NCI-H2029 treated with DMSO at 0.1 percent for 48 hours (cell line): ENCODE measurements at places on chromosomes 4 and X.
A peak's percentile ranks its signal among the peaks of the same experiment; 100 is the strongest.

DNA sequence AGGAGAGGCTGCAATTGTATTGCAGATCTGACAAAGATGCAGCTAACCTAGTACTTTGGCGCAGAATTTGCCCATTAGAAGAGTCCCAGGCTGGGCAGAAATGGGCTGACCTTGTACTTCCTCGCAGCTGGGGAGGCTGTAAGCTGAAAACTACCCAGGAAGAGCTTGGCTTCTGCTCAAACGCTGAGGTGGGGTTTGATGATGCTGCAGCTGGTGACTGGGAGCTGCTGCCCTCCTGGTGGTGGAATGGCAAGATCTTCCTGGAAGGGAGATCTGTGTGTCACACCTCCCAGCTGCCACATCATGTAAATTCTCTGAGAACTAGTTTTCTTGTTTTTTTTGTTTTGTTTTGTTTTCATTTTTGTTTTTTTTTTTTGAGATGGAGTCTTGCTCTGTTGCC is 17.4 kb downstream of the CCNG2 start:
- DNase-seq = no peak

DNA sequence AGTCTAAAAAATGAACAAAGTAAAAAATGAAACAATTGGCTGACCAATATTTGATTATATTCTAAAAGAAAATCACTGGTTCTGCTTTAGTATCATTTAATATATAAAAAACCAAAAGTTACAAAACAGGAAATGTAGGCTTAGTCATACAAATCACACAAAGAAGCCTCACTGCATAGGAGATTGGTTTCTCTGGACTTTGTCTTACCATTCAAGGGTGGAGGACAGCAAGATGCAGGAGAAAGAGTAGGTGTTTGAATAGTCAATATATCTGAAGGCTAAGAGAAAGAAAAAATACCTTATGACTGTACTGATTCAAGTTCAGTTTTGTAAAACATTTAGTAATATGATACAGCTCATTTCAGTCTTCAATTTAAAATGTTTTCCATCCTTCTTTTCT is 28.6 kb upstream of the TAF9B start:
- DNase-seq = no peak

- no peak for DNase-seq
Measured at GRCh38 chrX:154720067-154720466, 30.8 kb downstream of the GAB3 start.

DNA sequence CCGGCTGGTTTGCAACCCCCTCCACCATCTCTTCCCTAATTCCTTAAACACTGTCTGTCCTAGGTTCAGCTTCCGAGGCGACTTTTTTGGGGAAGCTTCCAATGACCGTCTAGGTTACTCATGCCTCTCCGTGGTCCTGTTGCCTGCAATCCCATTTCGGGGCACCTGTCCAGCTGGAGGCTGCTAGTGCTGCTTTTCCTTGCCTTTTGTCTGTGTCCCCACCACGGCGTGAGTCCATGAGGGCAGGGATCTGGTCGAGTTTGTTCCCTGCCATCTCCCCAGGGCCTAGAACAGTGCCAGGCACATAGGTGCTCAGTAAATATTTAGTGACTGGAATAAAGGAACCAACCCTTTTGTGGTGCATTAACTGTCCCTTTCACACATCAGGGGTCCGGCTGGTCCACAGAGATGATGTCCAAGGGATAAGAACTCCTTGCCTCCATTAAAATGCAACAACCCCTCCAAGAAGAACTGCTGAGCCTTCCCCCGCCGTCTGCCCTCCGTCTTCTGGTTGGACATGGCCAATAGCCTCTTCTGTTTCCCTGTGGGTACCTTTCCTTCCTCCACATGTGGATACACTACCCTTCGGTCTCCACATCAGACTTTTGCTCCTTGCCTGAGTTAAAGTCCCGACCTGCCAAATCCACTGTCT is 5.7 kb upstream of the SORCS2 start:
- DNase-seq = no peak

GRCh38 chrX:47518144-47518543 is 35.1 kb upstream of the ZNF41 start:
- DNase-seq = no peak

- no peak for DNase-seq
Measured at GRCh38 chr4:180960743-180961401, 1282.3 kb upstream of the TENM3 start.

DNA sequence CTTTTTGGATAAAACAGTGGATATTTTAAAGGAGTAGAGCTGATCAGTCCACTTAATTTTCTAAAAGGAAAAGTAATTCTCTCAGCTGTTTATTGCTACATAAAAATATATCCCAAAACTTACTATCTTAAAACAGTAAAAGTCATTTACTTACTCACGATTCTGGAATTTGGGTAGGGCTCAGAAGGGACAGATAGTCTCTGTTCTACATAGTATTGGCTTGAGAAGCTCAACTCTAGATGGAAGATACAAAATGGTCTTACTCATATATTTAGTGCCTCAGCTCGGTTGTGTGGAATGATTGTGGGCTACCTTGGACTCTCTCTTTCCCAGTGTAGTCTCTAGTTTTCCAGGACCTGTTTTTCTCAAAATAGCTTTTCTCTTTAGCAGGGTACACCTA is 691.5 kb upstream of the POU3F4 start:
- no peak for DNase-seq

DNA sequence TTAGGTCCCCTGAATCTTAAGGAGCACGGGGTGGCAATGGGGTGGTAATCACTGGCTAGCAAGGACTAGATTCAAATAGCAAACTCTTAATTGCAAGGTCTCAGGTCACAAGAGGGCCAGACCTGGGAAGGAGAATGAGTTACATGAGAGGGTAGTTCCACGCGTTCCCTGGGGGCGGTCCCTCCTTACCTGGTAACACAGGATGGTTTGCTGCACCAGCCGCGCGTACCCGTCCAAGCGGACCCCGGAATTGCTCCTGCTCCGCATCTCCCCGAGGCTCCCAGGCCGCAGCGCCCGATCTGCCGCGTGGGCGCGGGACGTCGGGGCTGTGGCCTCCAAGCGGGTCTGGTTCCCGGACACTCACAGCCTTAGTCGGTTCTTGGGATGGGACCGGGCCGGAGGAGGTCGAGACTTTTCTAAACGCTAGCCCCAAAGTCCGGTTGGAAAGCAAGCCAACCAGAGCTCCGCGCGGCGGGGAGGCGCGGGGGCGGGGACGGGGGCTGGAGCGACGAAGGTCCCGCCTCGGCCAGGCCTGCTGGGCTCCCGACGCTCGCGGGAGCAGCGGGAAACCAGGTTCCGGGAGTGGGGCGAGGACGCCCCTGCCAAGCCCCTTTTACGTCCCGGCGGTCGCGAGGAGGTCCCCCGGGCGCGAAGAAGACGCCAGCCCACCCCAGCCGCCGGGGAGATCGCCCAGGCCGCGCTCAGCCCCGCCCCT is at the start of gene PHKA2:
Gene PHKA2 (minus strand): TSS at position 449 of the 715 bp plus-strand sequence. CDS start 182 bp downstream, at position 267.
- no peak for DNase-seq

DNA sequence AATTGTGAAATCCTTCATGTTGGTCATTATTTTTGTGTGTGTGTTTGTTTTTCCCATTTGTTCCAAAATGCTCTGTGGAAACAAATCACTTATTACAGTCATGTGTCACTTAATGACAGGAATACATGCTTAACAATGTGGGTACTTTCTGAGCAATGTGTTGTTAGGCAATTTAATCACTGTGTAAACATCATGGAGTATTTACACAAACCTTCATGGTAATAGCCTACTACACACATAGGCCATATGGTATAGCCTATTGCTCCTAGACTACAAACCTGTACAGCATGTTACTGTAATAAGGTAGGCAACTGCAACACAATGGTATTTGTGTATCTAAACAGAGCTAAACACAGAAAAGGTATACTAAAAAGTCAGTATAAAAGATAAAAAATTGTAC is 388.9 kb upstream of the PPP1R2C start:
- peak; percentile 22 for DNase-seq

DNA sequence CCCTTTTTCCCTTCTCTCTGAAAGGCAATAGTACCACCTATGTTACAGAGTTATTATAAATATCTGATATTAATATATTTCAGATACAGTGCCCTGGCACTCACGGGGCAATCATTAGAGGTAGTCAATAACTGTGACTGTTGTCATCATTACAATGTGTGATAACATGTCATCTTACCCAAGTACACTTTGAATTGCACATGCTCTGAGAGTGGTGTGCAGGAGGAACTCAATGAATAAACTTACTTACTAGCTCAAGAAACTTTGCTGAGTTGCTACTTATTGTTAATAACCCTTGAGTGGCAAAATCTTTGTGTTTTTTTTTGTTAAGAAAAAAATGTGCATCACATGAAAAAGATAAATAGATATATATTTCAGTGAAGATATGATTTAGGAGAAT is 275.1 kb upstream of the RASGEF1B start:
- no peak for DNase-seq

DNA sequence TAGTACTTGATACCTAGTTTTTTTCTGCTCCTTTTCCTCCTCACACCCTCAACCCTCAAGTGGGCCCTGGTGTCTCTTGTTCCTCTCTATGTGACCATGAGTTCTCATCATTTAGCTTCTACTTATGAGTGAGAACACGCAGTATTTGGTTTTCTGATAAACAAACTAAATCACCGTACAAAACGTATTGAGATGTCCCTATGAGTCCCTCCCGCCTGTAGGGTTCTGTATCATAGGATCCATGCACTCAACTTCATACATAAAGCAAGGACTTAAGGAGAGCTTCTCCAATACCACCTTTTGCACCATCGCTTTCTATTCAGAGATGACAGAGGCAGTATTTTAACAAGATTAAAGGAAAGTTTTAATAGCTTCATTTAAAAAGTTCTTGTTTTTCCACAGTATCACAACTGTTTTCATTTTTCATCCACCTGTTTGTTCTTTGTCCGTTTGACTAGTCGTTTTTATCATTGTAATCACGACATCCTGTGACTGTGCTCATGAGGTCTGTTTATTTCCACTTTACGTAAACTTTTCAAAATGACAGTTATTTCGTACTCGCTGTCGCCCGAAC is 457 bp upstream of the RAB9A start:
- DNase-seq = no peak

DNA sequence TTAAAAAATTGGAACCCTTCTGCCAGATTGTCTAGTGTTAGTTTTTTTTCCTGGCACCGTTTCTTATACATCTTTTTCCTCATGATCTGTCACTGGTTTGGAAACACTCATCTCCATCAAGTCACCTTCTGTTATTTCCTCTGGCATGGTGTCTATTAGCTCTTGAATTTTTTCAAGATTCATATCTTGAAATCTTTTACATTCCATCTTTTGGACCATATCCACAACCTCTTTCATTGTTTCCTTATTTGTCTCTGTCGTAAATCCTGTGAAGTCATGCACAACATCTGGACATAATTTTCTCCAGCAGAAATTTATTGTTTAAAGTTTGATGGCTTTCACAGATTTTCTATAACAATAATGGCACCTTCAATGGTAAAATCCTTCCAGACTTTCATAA is 10.2 kb upstream of the TMEM185A start:
- DNase-seq = no peak

- no peak for DNase-seq
Measured at GRCh38 chr4:17065821-17066220, 167.4 kb upstream of the LDB2 start.

DNA sequence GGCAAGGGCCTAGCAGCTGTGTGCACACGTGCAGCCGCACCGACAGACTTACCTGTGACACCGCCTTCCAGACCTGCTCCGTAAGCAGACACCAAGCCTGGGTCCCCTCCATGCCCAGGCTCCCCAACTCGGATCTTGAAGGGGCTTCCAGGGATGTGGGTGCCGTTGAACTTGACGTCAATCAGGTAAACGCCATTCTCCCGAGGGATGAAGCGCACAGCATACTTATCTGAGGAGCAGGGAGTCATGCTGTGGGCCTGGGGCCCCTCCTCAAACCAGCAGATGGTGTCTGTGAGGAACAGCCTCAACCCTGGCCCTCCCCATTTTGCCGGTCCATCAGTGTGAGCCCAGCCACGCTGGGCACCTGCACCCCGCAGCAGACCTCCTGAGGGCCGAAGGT is 24.5 kb downstream of the FLNA start:
- DNase-seq = no peak

DNA sequence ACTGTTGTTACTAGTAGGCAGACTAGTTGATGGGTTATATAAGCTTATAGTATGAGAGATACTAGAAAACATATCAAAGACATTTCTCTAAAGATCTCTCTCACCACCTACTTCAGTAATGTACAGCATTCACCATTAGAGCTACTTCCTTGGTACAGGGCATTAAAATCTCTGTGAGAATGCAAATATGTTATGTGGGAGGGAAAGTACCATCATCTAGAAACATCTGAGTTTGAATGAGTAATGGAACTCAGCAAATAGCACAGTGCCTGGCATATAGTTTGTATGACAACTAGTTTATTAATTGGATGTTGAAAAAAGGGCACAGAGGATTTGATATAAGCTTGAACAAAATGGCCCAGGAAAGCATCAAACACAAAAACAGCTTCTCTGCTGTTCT is 211.1 kb downstream of the GLUD2 start:
- no peak for DNase-seq

- no peak for DNase-seq
Measured at GRCh38 chrX:53330331-53330730, 48.9 kb upstream of the IQSEC2 start.

DNA sequence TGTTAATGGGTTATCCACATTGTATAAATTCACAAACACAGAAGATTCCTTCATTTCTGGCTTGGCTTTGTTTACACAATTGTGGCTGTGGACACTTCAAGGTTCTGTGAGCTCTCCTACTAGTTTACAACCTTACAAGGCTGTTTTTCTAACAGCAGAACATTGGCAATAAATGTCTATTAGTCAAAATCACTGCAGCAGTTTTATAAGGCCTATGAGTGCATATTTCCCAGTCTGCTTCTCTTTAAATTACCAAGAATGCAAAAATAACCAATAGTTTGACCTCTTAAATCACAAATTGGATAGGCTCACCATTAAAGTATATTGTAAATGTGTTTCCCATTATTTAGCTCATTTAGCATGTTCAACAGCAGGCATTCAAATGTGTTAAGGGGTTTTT is 239.2 kb downstream of the DKK2 start:
- no peak for DNase-seq

- DNase-seq = no peak
Measured at GRCh38 chr4:156734965-156735895, 236.4 kb downstream of the PDGFC start.

GRCh38 chr4:23022032-23022431 is 329.3 kb downstream of the GBA3 start:
- DNase-seq = no peak

DNA sequence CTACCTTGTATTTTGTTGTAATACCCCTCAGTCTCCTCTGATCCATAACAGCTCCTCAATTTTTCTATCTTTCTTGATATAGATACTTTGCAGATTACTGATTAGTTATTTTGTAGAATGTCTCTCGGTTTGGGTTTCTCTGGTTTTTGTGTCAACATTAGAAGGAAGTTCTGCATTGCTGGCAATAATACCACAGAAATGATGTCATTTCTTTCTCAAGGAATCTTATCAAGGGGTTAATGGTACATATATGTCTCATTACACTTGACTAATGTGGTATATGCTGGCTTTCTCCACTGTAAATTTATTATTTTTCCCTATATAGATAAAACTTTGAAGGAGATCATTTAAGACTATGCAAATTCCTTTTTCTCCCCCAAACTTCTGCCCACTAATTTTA is 183.6 kb upstream of the DKK2 start:
- no peak for DNase-seq

- no peak for DNase-seq
Measured at GRCh38 chrX:110743679-110744340, 51.8 kb downstream of the CHRDL1 start.

GRCh38 chr4:185018834-185019455 is 655 bp downstream of the HELT start:
- no peak for DNase-seq
